Left kidney (tissue), 8 donors: ENCODE measurements at places on chromosomes 11 and 22. TPM values are rescaled to one million over a fixed set of nuclear protein-coding genes. Genes with fewer than 3 reads are reported as not detected.

DNA sequence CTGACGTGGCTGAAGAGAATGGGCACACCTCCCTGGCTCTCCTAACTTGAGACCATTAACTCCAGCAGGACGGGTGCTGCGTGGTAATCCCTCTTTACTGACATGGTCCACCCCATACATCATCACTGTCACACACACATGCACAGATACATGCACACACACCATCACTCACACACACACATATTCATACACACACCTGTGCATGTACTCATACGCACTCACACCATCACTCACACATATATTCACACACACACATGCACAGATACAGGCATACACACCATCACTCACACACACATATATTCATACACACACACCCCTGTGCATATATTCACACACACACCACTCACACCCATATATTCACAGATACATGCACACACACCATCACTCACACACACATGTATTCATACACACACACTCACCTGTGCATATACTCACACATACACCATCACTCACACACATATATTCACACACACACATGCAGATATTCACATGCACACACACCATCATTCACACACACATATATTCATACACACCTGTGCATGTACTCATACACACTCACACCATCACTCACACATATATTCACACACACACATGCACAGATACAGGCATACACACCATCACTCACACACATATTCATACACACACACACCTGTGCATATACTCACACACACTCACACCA is 74.8 kb downstream of the EFCAB6 start:
- DNase-seq: no peak

MRGPRX4 gene
- polyA plus RNA-seq: not detected

OR56A1 gene
- not detected for polyA plus RNA-seq

DNA sequence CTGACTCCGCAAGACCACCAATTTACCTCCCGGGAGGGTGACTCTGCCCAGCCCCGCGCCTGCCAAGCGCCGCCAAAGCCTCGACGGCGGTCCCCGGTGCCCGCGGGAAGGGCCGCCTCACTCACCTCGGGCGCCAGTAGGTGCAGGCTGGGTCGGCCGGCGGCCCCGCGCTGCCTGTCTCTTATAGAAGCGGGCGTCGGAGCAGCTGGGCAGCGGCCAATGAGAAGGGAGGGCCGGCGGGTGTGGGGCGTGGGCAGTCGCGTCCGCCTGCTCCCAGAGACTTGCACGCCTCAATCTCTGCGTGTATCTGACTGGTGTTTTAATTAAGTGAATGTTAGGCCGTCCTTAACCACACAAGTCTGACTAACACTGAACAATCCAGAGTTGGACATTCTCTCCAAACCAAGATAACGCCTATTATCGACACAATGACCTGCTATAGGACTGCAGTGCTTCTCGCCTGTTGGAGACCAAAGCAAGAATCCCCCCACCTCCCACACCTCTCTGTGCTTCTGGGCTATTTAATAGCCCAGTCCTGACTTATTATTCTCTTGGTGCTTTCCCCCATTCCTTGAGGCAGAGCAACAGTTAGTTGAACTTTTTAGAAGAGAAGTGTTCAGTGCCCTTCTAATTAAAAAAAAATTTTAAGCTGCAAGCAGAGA is at the start of gene TPH1:
Gene TPH1 (minus strand): TSS at position 154 of the 662 bp plus-strand sequence. CDS start 5,507 bp downstream, outside the sequence.
- DNase-seq: peak; percentile 25

- peak; percentile 52 for DNase-seq
Measured at GRCh38 chr11:45859661-45860140, 12.4 kb downstream of the CRY2 start.

DNA sequence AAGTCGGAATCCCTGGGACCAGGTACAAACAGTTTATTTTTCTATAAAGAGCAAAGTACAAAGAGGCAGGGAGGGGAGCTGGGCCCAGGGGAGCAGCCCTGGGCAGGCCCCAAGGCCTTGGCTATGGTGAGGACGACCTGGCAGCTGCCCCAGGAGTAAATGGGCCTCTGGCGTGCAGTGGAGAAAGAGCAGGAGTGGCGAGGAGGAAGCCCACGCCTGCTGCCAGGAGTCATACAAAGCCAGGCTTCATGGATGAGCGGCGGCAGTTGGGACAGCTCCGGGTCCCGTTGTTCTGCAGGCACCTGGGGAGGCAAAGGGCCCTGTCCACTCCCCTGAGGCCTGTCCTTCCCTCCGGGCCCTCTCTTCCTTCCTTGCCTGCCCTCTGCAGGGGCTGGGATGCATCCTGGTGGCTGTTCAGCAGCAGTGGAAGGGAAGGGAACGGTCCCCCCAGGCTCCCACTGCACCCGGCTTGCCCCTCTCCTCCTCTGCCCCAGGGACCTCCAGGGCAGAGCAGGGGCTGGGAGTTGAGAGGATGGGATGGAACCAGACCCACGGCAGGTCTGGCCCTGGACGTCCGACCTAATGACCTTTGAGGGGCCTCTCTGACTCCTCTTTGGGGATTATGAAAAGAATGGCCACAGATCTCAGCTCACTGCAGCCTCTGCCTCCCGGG is 11.1 kb downstream of the RAPSN start:
- DNase-seq: no peak

ATL3 gene
- 20.9 TPM for polyA plus RNA-seq

C11orf21 gene
- 0.43 TPM for polyA plus RNA-seq

GANAB gene
- 395 TPM for polyA plus RNA-seq

DNA sequence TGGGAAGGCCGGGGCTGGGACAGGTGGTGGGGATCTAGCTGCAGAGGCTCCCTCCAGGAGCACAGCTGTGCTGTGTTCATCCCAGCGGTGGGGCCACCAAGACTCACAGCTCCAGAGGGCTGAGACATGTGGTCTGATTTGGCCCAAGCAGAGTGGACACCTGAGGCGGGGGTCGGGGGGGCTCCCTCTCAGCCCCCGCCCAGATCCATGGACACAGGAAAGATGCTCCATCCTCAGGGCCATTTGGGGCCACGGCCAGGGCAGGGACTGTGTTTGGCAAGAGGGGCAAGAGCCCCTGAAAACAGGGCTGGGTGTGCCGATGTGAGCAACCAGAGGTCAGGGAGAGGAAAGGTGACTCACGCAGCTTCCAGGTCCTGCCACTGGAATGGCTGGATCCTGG is 219.4 kb downstream of the BRD1 start:
- DNase-seq: no peak

- peak; percentile 8 for DNase-seq
Measured at GRCh38 chr11:114307524-114308203, 11.5 kb downstream of the NNMT start.

- DNase-seq: no peak
Measured at GRCh38 chr22:43241138-43241597, 54.2 kb upstream of the TTLL12 start.

DNA sequence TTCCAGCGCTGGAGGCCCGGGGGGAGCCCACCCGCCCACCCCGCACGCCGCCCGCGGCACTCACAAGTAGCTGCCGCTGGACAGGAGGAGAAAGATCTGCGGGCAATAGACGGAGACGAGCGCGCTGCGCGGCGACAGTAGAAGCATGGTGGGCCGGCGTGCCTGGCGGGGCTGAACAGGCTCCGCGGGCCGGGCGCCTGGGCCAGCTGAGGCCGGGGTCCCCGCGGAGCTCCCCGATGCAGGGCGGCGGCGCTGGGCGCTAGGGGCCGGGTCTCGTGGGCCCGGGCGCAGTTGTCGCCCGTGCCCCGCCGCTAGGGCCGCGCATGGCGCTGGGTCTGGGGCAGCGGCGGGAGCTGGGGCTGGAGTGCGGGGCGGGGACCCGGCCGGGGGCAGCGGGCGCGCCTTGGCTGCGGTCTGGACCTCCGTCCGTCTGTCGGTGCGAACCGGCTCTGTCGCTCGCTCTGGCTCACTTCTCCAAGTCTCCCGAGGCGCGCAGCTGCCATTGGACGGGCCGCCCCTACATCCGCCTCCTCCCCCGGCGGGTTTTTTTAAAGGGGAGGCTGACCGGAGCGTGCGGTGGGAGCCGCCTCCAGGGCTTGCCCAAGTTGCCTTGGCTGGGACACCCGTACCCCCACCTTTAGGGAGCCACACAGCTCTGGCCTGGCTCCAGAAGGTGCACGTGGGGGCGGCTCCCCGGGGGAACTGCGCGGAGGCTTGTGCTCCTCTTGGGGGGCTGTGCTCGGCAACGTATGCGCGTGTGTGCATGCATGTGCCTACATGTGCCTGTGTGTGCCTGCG is 4.7 kb downstream of the WNT7B start:
- no peak for DNase-seq

- DNase-seq: no peak
Measured at GRCh38 chr11:83674102-83674896, 388.1 kb upstream of the CCDC90B start.

DNA sequence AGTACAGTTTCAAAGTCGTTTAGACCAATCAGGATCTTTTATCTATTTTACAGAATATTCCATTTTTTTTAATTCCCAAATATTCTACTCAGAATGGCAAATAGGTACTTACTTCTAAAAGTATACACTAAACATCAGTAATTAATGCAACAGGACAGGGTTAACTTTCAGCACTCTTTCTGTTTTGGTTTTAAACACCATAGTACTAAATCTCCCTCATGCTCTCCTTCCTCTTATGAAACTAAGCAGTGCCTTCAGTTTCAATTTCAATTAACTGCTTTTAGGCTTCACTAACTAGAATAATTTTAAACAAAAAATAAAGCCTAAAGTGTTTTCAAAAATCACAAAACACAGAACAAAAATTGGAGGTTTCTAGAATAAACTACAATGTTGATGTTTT is 57.9 kb downstream of the NOX4 start:
- DNase-seq: no peak

GRCh38 chr11:114132417-114132816 is 72.9 kb downstream of the ZBTB16 start:
- no peak for DNase-seq

SLC22A8 gene
- polyA plus RNA-seq: 51.0 TPM

DNA sequence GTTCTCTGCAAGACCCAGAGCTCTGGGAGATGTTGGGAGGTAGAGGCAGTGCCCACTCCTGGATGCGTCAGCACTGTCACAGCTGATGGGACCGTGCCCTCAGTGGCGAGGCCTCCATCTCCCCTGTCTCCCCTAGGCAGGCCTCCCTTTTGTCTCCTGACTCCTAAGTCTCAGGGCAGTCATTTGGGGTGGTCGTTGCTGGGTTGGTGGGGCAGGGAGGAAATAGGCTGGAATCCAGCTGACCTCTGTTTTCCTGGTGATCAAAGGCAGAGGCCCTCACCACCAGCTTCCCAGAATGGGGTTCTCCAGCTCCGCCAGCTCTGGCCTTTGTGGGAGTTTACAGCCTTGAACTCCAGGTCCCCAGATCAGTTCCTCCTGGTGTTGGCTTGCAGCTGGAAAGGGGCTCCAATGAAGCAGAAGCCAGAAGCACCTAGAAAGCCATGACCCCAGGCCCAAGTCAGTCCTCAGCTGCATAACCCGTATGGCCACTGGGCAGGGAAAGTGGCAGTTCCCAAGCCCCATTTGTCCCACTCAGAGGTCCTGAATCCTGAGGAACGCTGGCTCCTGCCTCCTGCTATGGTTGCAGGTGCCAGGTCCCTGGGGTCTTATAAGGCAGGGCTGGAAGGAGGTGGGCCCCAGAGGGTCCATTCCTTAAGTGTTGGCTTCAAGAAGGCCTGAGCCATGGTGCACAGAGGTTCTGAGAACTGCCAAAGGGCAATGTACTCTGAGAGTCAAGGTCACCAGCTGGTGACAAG is 7.3 kb upstream of the FXYD2 start:
- no peak for DNase-seq

DNA sequence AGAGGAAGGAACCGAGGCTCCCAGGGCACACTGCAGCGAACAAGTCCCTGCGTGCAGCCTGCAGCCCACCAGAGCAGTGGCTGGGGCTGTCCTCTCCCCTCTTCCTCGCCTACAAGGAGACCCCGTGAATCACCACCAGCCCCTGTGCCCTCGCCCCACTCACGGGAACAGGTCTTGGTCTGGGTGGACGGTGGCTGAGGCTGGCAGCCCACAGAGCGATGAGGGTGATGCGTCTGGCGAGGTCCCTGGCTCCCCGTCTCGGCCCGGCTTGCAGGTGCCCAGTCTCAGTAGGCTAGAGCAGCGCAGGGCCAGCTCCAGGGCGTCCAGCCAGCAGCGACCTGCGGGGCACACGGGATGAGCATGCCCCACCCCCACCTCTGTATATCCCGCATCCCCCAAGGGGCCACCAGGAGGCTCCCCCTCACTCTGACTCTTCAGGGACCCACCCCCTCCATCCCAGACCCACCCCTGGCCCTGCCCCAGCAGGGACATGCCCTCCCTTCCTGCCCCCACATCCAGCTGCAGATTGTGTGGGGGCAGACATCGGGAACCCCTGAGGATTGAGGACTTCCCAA is 50.5 kb upstream of the CARS1 start:
- DNase-seq: no peak

TTC28 gene
- 45.8 TPM for polyA plus RNA-seq

GRCh38 chr11:45906096-45906682 is 882 bp downstream of the FREY1 start:
- no peak for DNase-seq

GRCh38 chr11:106399076-106399511 is 321.6 kb downstream of the AASDHPPT start:
- no peak for DNase-seq

DNA sequence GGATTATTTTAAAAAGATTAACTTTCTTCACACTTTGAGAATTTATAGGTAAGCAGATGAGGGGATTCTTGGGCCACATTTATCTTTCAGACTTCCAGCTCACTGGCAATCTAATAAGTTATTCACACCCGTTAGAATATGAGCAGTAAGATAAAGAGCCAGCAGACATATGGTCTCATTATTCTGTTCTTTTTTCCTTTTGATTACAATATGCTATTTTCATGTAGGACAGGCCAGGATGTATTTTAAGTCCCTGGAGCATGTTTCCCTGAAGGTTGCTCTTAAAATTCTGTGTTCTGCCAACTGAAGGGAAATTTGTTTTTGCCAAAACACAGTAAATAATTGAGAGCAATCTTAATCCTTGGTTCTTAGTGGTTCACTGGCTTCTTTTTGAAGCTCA is 22.2 kb downstream of the PDHX start:
- DNase-seq: no peak

GRCh38 chr11:128468111-128468510 is 119.2 kb downstream of the ETS1 start:
- no peak for DNase-seq

GRCh38 chr11:30015725-30016412 is 961 bp downstream of the KCNA4 start:
- no peak for DNase-seq

DNA sequence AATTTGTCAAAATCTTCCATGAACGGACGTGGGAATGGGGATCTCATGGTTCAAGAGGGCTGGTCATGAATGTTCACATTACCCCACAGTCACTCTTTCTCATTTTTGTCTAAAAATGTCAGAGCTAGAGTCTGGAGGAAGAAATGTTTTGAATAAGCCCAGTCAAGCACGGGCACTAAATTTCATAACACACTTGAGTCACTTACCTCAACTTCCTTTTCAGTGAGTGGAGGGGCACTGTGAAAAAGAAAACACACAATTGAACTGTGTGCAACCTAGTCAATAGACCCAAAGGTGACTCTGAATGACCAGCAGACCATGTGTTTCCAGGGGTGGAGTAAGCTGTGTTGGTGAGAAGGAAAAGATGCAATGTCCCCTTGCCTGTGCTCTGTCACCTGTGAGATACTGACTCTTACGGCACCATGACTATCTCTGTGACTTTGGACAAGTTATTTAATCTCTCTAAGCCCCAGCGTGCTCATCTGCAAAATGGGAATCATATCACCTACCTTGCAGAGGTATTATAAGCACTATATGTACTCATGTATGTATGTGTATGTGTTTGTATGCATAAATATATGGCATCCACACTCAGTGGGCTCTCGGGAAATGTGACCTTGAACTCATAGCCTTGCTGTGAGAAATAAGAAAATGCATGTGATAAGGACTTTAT is 38.2 kb upstream of the LYVE1 start:
- DNase-seq: no peak
